Endothelial cell of coronary artery (primary cell): ENCODE measurements at places on chromosomes 7 and 10. TPM values are rescaled to one million over a fixed set of nuclear protein-coding genes. Genes with fewer than 3 reads are reported as not detected.

PIP gene
- not detected in 2 replicates for total RNA-seq

FAM25G gene
- total RNA-seq: not detected in 2 replicates

ASZ1 gene
- not detected in 2 replicates for total RNA-seq

PTF1A gene
- total RNA-seq: not detected in 2 replicates

FANK1 gene
- 2.4 and 7.8 TPM in 2 replicates for total RNA-seq

ANKRD7 gene
- total RNA-seq: 0.18 and 0.19 TPM in 2 replicates

TAF6 gene
- 22.1 and 25.5 TPM in 2 replicates for total RNA-seq

MYL10 gene
- total RNA-seq: not detected in 2 replicates

GNAT3 gene
- not detected in 2 replicates for total RNA-seq

VPS37D gene
- 2.4 and 4.0 TPM in 2 replicates for total RNA-seq

TMEM229A gene
- not detected in 2 replicates for total RNA-seq

STEAP2 gene
- 0.81 and 1.2 TPM in 2 replicates for total RNA-seq

UNCX gene
- total RNA-seq: not detected in 2 replicates

ABCC2 gene
- total RNA-seq: 0.54 and 1.0 TPM in 2 replicates

DOCK4 gene
- total RNA-seq: 160 and 199 TPM in 2 replicates
